Immature natural killer cell (primary cell): ENCODE measurements at places on chromosomes 2 and 18.

DNA sequence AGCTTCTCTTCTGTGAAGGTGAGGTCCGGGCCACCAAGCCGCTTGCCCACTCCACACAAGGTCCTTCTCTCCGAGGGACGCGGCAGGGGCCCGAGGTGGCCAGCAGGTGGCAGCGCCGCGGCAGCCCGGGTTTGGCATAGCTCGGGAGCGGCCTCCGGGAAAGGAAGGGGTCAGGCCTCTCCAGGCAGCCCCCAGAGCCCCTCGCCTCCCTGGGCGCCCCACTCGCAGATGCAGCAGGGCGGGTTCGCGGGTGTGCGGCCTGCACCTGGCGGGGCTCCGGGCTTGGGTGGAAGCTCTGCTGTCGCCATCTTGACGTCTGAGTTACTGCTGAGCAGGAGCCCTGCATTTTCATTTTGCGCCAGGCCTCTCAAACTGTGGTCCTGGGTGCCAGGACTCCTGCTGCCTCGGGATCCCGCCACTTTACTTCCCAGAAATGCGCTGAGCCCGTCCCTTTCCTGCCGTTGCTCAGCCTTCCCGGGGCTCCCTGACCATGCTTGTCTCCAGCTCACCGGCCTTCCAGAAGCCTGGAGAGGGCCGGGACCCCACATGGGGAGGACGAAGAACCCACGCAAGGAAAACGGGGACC, 18.6 kb upstream of the NCL start:
- H3K36me3 ChIP-seq = no peaks in the 10 kb centered on the region
- peak overlapping the region; percentile 78 for H3K27ac ChIP-seq
- no peaks in the 10 kb centered on the region for H3K27me3 ChIP-seq
- DNase-seq = peak; percentile 68
- peaks cover 13% of the 10 kb centered on the region for H3K4me1 ChIP-seq

- H3K27me3 ChIP-seq = peaks cover 4% of the 10 kb centered on the region
- H3K27ac ChIP-seq = no peak overlapping the region
- DNase-seq = no peak
- H3K36me3 ChIP-seq = no peaks in the 10 kb centered on the region
- no peaks in the 10 kb centered on the region for H3K4me1 ChIP-seq
Observed at GRCh38 chr2:129925381-129925780, 54.1 kb upstream of the RAB6C start.

- no peak overlapping the region for H3K27ac ChIP-seq
- DNase-seq = no peak
- no peak overlapping the region for H3K4me3 ChIP-seq
- H3K4me1 ChIP-seq = no peaks in the 10 kb centered on the region
Observed at GRCh38 chr2:220070349-220070748, 442.9 kb downstream of the SLC4A3 start.

- no peaks in the 10 kb centered on the region for H3K4me1 ChIP-seq
- H3K36me3 ChIP-seq = no peaks in the 10 kb centered on the region
- H3K27ac ChIP-seq = no peak overlapping the region
Observed at GRCh38 chr2:157244691-157245090, 12.8 kb upstream of the GALNT5 start.

DNA sequence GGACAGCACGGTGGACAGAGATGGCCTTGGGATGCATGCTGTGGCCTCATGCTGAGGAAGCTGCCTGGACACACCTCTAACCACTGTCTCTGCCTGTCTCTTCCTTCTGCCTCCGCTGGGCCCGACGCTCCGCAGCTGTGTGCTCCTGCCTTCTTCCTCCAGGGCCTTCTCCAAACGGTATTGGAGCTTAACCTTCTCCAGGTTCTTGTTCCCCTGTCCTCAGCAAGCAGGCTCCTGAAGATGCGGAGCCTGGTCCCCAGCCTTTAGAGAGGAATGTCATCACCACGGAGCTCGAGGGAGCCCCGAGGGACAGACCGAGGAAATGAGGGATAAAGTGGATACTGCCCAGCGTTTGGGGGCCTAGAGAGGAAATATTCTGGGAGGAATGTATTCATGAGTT, 155.1 kb downstream of the DYSF start:
- H3K27me3 ChIP-seq = no peaks in the 10 kb centered on the region
- no peak overlapping the region for H3K27ac ChIP-seq
- no peak for DNase-seq
- peaks cover 13% of the 10 kb centered on the region for H3K4me1 ChIP-seq
- no peaks in the 10 kb centered on the region for H3K36me3 ChIP-seq

GRCh38 chr2:10845640-10846039, 33.1 kb upstream of the PDIA6 start:
- peaks cover 3% of the 10 kb centered on the region for H3K27me3 ChIP-seq
- no peak overlapping the region for H3K4me3 ChIP-seq
- no peak for DNase-seq
- no peak overlapping the region for H3K27ac ChIP-seq

DNA sequence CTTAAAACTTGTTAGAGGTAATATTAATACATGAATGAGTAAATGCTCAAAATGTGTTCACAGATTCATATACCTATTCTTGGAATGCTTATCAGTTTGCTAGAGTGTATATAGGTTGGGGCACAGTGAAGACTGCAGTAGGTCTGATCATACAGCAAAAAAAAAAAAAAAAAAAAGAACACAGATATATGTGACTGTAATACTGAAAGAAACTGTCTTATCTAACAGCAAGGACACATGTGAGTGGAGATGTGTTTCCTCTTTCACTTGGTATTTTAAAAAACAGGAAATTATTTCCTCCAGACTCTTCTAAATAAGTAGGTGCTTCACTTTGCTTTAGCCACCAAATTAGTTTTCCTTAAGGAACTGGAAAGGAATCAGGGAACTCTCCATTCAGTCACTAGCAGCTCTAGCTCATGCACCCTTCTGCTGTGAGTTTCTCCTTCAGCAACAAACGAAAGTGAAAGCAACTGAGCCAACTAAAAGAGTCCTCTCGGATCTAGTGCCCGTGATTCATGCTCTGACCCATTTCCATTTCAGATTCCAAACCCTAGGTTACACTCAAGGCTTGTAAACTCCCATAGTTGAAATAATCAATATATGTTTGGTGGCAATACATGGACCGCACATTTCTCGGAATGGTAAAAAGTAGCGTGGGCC, 98.5 kb downstream of the DSEL start:
- DNase-seq = peak; percentile 0
- peak overlapping the region; percentile 1 for H3K4me3 ChIP-seq
- peaks cover 7% of the 10 kb centered on the region for H3K4me1 ChIP-seq
- no peaks in the 10 kb centered on the region for H3K27me3 ChIP-seq

DNA sequence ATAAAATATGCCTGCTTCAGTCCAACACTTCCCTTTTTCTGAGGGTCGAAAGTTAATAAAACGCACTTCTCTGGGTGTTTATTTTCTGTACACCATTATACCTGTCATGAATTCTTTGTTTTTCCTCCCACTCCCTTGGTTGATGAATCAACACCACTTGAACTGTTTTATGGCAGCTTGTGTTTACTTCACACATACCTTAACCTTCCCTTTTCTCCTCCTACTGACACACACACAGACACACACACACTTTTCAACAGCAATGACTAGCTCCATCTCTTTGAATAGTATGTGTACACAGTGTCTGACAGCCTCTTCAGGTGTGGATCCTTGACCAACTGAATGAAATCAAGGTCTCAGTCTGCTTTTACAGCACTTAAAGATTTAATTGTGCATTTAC, 91.3 kb downstream of the SATB2 start:
- no peaks in the 10 kb centered on the region for H3K27me3 ChIP-seq
- no peak overlapping the region for H3K27ac ChIP-seq
- DNase-seq = no peak
- no peak overlapping the region for H3K4me3 ChIP-seq
- no peaks in the 10 kb centered on the region for H3K4me1 ChIP-seq

DNA sequence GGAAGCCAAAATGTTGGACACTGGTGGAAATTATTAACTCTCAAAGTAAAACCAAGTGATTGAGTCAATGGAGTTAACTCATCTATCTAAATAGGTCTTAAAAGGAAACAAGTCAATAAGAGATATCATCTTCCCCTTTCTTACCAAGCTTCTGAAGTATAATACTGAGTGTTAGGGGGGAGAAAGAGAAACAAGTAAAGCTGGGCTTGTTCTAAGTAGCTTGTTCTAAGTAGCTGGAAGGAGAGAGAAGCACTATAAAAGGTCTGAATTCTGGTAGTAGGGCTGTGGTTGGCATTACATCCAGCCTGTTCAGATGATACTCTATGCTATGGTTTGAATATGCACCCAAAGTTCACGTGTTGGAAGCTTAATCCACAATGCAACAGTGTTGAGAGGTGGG, 26.8 kb downstream of the YES1 start:
- peak overlapping the region; percentile 17 for H3K27ac ChIP-seq
- H3K4me3 ChIP-seq = peak overlapping the region; percentile 26
- H3K36me3 ChIP-seq = no peaks in the 10 kb centered on the region

DNA sequence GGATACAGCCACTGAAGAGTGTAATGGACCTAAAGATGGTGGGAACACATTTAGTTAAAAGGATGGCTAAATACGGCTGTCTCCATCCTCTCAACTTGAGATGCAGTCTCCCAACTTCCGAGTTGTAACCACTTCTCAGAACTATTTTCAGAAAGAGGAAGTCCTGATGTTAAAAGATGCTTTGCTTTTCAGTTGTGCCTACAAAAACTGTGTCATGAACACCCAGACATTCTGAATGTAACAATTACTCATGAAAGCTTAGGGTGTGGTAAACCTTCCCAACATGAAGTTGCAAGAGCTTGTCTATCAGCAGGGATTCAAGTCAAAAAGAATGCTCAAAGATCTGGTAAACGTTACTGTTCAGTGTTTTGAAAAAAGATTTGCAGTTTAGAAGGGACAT, 147.9 kb downstream of the DOCK10 start:
- peaks cover 12% of the 10 kb centered on the region for H3K36me3 ChIP-seq
- H3K4me1 ChIP-seq = peaks cover 74% of the 10 kb centered on the region
- H3K27me3 ChIP-seq = peaks cover 3% of the 10 kb centered on the region
- DNase-seq = no peak
